ENCODE measurements at places on chromosomes 2 and 18.

GRCh38 chr2:187593697-187594096 lies 39.5 kb upstream of the TFPI start:
- DNase-seq: no peak

- no peak for DNase-seq
These were observed 320.3 kb upstream of the NRP2 start for GRCh38 chr2:205361970-205362369.

GRCh38 chr2:144671695-144672455 lies 152.0 kb upstream of the ZEB2 start:
- no peak for DNase-seq

- DNase-seq: no peak
These were observed 196.0 kb downstream of the IRS1 start for GRCh38 chr2:226603606-226604005.

GRCh38 chr2:128623776-128624761 lies 305.4 kb upstream of the HS6ST1 start:
- no peak for DNase-seq

DNA sequence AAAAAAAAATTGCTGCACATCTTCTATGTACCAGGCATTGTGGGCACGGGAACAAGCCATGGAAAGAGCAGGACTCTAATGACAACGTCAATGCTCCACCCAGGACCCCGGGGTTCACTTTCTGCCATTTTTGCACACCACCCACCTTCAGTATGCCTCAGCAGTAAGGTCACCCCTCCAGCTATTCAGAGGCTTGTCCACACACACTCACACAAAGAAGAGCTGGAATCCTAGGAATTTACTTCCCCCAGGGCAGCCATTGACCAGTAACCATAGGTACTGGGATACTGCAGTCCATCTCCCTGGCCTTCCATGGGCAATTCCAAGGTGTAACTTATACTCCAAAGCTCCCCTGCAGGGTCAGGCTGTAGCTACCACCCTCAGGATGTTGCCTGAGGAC lies 170.8 kb downstream of the SUCLG1 start:
- no peak for DNase-seq

- DNase-seq: no peak
These were observed 47.5 kb downstream of the EML4 start for GRCh38 chr2:42216694-42217093.

DNA sequence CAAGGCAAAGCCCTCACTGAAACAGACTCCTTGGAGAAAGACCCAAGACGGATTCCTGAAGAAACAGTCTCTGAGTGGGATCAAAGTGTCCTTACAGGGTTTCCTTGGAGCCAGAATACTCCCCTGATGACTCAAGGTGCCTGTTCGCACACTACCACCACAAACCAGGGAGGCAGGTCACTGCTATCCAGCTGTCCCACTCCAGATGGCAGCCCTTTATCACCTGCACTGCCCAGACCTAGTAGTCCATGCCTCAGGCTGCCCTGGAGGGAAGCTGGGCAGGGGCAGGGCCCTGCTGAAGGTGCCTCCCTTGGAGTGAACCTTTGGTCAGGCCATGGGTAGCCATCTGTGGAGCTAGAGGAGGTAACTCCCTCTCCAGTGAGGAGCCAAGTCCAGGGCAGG lies 34.1 kb downstream of the TRABD2A start:
- DNase-seq: no peak

- DNase-seq: no peak
These were observed 778 bp downstream of the DYNC2LI1 start for GRCh38 chr2:43774617-43775016.

- DNase-seq: peak; percentile 25
These were observed 14.1 kb upstream of the CNNM3 start for GRCh38 chr2:96801786-96802595.

DNA sequence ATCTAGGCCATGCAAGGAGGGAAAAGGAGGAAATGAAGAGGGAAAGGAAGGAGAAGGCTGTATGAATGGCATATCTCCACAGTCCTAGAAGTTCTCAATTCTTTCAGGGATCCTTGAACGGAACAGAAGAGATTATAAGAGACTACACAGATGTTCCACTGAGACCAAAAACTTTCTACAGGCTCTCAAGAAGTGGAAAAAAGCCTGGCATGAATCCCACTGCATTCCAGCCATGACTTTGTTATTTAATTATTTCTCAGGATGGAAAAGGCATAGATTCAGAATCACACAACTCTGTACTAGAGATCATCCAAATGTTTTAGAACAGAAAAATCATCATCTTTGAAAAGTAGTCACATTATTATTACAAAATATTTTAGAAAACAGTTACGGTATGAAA lies 131.7 kb upstream of the CDH20 start:
- DNase-seq: no peak

GRCh38 chr2:96203130-96204028 lies 5.2 kb downstream of the STARD7 start:
- peak; percentile 48 for DNase-seq

- DNase-seq: no peak
These were observed 137.0 kb upstream of the FANCL start for GRCh38 chr2:58378152-58378551.

GRCh38 chr18:56565046-56565445 lies 73.3 kb downstream of the TXNL1 start:
- DNase-seq: no peak

GRCh38 chr18:61993831-61994230 lies 101.0 kb upstream of the RNF152 start:
- no peak for DNase-seq

- no peak for DNase-seq
These were observed 45.0 kb downstream of the EEF1B2 start for GRCh38 chr2:206204710-206205109.

GRCh38 chr18:58069721-58070292 lies 25.8 kb downstream of the NEDD4L start:
- no peak for DNase-seq

GRCh38 chr2:120460511-120460910 lies 114.6 kb downstream of the INHBB start:
- no peak for DNase-seq

GRCh38 chr2:26885651-26886329 lies 37.9 kb downstream of the DPYSL5 start:
- no peak for DNase-seq

DNA sequence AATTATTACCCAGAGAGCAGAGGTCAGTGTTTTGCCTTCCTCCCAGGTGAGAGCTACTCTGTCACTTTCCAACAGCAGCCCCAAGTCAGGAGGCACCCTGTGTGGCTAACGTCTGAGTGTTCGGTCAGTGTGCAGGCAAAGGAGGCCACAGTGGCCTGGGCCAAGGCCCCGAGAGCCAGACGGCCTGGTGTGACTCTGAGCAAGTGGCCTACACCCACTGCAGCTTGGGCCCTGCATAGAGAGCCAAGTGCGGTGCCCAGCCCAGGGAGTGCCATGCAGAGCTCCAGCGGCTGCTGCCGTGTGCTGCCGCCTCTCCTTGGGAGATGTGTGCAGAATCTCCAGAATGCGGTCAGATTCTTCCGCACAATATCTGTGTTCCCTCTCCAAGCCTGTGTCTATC lies 70.4 kb downstream of the GNAL start:
- no peak for DNase-seq

DNA sequence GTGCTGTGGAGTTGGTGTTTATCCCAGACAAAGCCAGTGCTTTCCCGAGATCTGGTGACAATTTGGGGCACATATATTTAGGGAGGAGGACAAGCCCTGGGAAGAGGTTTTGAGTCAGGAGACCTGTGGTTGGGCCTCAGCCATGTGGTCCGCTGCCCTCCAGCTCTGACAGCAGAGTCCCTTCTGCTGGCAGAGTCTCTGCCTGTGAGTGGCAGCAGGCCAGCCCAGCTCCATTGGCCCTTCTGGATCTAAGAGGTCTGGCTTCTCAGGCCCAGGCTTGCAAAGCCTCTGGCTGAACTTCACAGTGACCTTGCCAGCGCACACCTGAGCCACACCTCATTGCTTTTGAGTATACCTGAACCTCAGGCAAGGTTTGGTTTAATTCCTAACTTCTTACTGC lies 115.3 kb downstream of the BCL2L11 start:
- DNase-seq: no peak

DNA sequence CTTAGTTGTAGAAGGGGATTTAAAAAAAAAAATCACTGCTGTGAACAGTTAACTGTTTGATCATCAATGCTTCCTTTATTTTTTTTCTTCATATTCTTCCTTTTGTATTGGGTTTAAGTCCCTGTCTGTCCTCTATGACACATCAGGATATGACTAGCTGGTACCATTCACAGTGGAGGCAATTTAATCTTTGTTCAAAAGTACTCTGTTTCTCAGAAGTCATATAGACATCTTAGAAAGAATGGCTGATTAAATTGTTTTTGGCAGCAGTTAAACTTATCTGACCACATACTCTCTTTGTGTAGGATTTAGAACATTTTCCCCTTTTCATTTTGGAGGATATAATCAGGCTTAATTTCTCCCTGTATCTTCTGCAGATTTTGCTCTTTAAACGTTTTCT lies 807.8 kb upstream of the CDH2 start:
- DNase-seq: no peak

- no peak for DNase-seq
These were observed 157.6 kb downstream of the HAUS1 start for GRCh38 chr18:46261799-46262198.

- no peak for DNase-seq
These were observed 84.4 kb downstream of the DGKD start for GRCh38 chr2:233438573-233439147.

DNA sequence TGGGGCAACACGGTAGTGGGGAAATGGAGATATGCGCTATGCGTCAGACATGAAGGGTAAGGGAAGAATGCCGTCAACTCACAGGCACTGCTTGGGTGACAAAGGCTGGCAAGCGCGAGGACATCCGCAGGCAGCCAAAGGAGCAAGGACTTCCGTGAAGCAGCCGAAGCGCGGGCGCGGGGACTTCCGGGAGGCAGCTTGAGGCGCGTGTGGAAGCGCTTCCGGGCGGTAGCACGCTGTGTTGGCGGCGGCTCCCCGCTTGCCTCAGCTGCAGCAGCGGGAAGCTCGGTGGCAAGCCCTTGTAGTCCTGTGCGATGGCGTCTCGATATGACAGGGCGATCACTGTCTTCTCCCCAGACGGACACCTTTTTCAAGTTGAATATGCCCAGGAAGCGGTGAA lies at the start of gene PSMA8:
Gene PSMA8 (plus strand): TSS at position 218 of the 400 bp plus-strand sequence. CDS start 97 bp downstream, at position 315.
- no peak for DNase-seq

GRCh38 chr2:147204102-147204501 lies 640.7 kb upstream of the ACVR2A start:
- DNase-seq: no peak

DNA sequence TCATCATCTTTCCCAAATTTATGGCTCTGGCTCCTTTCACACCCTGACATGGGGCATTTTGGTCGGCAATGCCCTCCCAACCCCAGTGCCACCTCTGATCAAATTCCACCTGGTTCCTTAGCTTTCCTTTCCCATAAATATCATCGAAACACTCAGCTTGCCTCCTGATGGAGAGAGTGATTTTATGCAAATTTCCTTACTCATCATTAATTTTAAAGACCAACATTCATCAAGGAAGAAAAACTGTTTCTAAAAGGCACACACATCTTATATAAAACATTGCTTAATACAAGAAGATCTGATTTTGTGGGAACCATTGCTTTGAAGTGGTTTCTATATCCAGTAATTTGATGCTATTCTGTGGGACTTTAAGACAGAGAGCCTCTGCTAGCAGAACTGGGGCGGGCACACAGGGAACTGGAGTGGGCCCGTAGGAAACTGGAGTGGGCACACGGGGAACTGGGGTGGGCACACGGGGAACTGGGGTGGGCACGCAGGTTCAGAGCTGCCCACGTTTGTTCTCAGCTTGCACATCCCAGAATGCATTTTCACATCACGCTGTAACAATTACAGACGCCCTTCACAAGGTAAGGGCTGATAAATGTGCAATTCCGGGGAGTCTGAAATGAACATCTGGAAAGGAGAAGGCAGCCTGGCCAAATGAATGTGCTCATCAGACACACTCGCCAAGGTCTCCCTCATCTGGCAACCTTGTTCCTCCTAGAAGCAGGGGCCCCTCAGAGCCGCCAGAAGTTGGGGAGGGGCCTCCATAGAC lies 174.2 kb downstream of the RTP5 start:
- DNase-seq: no peak

GRCh38 chr2:222241128-222241870 lies 57.5 kb downstream of the PAX3 start:
- DNase-seq: no peak

DNA sequence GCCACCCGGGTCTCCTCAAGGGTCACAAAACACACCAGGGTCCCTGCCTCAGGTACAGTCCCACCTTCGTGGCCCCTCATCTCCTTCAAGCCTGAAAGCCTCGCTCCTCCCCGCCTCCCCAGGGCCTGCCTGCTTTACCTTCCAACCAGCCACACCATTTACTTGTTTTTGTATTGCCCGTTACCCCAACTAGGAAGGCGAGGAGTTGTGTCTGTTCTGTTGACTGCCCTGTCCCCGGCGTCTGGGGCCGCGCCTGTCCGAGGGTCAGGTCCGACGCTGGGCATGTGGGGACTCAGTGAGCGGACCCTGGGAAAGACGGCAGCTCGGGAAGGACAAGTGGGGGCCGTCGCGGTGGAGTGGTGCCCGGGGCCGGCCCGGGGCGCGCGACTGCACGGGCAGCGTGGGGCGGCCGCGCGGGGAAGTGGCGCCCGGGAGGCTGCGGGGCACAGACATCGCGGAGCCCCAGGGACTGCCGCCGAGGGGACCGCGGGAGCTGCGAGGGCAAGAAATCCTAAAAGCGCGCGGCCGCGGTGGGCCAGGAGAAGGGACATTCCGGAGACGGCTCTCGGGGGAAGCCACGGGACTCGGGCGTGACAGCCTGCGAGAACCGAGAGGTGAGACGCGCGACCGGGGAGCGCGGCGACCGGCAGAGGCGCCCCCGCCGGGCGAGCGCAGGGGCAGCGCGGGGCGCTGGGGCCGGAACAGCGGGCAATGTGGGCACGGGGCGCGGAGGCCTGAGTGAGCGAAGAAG lies 797 bp upstream of the GRHL1 start:
- DNase-seq: peak; percentile 50

- DNase-seq: no peak
These were observed 212.2 kb downstream of the CAMKMT start for GRCh38 chr2:44573996-44574395.

DNA sequence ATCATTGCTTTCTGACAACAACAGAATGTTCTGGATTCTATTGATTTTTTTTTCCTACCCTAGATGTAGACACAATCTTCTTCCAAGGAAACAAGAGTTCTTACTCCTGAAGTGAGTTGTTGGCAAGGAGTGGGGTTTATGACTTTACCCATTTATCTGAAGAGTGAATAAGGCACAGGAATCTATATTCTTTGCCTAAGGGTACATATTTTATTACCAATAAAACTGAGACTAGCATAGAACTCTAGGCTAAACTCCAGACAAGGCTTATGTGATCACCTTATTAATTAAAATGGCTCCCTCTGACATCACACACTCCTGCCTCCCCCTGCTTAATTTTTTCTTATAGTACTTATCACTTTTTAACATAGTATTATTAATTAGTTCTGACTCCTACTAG lies 47.6 kb downstream of the C18orf54 start:
- no peak for DNase-seq

- no peak for DNase-seq
These were observed 32.4 kb downstream of the MARCO start for GRCh38 chr2:118974103-118974993.
